ENCODE measurements at places on chromosomes 2 and 18.

- no peak for DNase-seq
Measured at GRCh38 chr2:28602751-28603639, 107.1 kb downstream of the PLB1 start.

DNA sequence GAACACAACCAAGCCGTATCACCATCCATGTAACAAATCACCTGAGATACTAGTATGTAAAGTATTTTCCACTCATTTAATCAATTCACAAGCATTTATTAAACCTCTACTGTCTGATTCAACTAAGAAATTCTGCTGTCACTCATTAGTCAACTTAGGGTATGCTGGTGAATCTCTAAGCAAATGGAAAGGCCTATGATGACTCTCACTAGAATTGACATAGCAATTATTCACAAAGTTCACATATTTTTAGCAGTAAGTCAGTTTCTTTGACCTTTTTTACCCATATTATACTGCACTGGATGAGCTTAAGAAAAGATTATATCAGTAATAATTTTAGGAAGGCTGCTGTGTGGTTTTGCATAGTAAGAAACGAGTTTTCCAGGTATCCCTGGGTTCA, 130.1 kb downstream of the SLC8A1 start:
- no peak for DNase-seq

GRCh38 chr2:60675301-60675700, 80.8 kb upstream of the PAPOLG start:
- no peak for DNase-seq

GRCh38 chr18:62366992-62367391, 41.9 kb downstream of the TNFRSF11A start:
- DNase-seq: no peak

DNA sequence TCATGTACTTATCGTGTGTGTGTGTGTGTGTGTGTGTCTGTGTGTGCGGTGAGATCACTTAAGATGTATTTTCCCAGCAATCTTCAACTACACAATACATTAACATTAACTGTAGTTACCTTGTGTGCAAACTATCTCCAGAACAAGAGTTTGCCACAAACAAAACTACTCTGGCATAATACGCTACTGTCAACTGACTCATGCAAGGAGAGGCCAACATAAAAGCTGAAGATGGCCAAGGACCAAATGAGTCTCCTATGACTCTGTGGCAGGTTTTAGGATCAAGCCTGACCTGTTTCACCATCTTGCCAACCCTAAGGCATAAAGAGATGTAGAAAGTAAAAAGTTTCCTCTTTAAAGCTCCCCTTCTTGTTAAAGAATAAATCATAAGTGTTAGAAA, 20.1 kb downstream of the CYB5A start:
- no peak for DNase-seq

DNA sequence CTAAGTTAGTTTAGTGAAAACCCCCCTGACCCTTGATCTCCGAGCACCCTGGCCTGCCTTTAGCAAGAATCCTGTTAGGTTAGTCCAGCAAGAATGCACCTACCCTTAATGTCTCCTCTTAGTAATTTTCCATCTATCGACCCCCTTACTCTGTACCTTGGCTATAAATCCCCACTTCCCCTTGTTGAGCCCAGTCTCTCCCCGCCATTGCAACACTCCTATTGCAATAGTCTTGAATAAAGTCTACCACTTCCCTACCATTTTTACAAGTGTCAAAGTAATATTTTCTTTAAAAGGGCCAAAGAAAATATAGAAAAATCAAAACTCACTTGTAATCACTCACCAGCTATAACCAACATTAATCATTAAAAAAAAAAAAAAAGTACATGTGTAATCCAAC, 4.2 kb upstream of the ZBTB7C start:
- no peak for DNase-seq

DNA sequence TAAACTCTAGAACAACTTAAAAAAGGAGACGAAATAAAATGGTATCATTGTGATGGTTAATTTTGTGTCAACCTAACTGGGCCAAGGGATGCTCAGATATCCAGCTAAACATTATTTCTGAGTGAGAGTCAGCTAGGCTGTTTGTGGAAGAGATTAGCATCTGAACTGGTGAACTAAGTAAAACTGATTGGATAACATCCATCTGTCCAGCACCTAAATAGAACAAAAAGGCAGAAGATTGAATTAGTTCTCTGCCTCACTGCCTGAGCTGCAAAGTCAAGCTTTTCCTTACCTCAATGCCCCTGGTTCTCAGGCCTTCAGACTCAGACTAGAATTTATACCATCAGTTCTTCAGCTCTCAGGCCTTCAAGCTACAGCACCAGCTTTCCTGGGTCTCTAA, 30.0 kb downstream of the PPP3R1 start:
- no peak for DNase-seq

DNA sequence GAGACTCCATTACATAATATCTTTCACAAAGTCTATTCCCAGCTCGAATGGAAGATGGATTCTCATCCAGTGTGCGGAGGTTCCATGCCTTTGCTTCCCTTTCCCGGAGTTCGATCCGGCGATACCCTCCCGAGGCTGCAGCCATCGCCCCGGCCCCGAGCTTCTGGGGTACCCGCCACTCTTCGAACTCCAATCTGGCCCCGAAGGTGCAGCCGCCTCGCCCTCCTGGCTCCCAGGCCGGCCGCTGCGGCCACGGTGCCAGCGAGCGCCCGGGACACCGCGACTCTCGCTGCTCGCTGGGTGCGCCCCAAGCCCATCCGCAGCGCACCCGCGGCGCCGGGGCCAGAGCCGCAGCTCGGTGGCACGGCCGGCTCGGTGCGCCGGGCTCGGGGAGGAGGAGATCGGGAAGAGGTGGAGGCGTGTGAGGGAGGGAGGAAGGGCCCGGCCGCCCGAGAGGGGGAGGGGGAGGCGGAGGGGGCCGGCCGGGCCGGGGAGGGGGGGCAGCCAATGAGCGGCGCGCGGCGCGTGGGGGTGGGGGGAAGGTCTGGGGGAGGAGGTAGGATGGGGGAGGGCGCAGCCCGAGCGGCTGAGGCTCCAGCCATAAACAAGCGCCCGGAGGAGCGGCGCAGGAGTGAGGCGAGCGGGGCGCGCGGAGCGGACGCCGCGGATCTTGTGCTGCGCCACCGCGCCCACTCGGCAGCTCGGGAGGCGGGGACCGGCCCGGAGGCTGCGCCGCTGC, at the start of gene CRIM1:
CRIM1 (plus strand) TSS at position 628 of the 739 bp plus-strand sequence. CDS start 515 bp downstream, outside the sequence.
- DNase-seq: no peak

- DNase-seq: no peak
Measured at GRCh38 chr2:187547353-187547979, 6.8 kb downstream of the TFPI start.

- no peak for DNase-seq
Measured at GRCh38 chr2:221514305-221515040, 57.6 kb downstream of the EPHA4 start.

DNA sequence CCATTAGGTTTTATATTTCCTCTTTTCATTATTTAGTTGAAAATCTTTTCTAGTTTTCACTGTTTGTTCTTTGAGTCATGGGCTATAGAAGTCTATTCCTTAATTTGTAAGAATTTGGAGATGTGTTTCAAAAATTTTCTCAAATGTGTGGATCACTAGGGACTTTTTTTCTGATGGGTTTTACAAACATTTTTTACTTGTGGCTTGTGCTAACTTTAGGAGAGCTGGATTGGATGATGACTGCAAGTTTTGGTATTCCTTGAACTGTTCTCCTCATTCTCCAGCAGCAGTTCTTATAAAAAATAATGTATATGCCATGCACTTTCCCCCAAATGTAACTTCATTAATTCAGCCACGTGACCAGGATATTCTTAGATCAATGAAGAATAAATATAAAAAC, 94.7 kb upstream of the CWC22 start:
- DNase-seq: no peak

- no peak for DNase-seq
Measured at GRCh38 chr2:222057347-222058073, 241.3 kb downstream of the PAX3 start.

GRCh38 chr18:30016179-30016578, 1026.4 kb downstream of the DSC3 start:
- no peak for DNase-seq

GRCh38 chr2:46315103-46315890, 18.1 kb downstream of the EPAS1 start:
- no peak for DNase-seq

DNA sequence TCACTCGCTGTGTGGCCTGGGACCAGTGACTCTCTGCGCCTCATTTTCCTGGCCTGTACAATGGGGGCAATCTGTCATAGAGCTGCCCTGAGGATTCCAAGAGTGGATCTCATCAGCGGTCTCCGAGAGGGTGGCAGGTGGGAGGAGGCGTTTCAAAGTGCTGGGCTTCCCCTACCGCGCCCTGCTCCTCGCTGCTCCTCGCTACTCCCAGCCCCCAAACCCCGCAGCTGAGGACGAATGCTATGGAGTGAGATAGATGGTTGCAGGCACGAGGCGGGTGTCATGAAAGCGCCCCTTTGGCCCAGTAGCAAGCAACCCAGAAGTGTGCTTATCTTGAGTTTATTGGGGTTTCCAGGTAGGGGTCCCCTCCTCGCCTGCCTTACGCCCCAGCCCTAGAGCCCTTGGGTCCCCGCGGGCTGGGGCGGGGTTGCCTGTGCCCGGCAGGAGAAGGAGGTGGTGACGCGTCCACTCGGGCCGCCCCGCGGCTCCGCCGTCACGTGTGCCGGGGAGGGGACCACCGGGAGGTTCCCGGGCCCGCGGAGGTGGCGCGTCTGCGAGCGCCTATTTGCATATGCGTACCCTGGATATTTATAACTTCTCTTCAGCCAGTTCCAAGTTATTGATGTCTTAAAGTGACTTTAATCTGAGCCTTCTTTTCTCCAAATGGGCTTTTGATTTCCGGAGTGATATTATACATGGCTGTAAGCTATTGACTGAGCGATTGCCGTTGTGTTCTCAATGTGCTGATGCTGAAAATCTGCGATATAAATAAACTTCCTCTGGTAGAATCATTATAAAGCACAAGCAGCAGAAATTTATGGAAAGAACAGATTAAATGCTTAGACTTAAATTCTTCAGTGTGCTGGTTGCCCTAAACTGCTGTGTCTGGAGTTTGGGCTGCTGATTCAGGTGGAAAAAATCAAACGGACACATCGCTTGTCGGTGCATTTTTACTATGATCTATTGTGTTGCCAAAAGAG, 263.7 kb downstream of the ATAD2B start:
- no peak for DNase-seq

- no peak for DNase-seq
Measured at GRCh38 chr18:45336448-45336847, 278.8 kb upstream of the SLC14A2 start.

GRCh38 chr18:12491611-12492435, 84.1 kb downstream of the PRELID3A start:
- no peak for DNase-seq

DNA sequence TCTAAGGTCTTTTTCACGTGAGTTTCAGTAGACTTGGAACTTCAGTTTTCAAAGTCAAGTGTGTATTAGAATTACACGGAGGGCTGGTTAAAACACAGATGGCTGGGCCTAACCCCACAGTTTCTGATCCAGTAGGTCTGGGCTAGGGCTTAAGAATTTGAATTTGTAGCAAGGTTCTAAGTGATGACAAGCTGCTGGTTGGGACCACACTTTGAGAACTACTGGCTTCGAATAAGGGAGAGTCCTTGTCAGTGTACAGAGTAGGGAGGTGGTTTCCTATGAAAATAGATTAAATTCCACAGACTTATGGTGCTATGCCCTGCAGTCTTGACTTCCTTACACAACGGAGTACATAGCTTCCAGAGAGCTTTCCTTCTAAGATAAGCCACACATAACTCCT, 4.5 kb downstream of the RHOB start:
- no peak for DNase-seq

Measured in NCI-H1417 treated with DMSO at 0.1 percent for 48 hours (cell line).